NCI-H1930 (cell line): ENCODE measurements at places on chromosomes 12 and 14.
A peak's percentile ranks its signal among the peaks of the same experiment; 100 is the strongest.

GRCh38 chr12:116365114-116365513, 87.6 kb upstream of the MED13L start:
- no peak for DNase-seq

DNA sequence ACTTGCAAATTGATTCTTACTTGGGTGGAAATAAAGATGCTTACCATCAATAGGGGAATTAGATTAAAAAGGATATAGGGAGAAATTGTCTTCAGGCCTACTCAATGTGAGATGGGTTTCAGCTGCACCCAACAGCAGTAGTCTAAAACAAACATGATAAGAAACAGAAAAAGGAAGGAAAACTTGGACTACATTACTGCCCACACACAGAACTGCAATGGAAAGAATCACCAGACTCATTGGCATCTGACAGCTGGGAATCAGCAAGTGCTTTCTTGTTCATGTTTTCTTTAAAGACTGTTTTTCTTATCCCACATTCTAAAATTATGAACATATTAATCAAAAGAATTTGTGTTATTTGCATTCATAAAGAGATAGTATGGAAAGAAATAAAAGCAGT, 144.2 kb downstream of the LRIG3 start:
- DNase-seq = no peak

DNA sequence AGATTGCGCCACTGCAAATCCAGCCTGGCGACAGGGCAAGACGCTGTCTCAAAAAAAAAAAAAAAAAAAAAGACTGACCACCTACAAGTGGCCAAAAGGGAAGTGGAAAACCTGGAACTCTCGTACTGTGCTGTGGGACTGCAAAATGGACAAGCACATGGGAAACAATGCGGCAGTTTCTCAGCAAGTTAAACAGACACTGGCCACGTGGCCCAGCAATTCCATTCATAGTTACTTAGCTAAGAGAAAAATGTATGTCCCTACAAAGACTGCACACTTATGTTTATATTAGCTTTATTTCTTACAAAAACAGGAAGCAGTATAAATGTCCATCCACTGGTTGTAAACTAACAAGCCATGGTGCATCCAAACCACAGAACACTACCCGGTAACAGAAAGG, 5.6 kb downstream of the CHFR start:
- DNase-seq = no peak

DNA sequence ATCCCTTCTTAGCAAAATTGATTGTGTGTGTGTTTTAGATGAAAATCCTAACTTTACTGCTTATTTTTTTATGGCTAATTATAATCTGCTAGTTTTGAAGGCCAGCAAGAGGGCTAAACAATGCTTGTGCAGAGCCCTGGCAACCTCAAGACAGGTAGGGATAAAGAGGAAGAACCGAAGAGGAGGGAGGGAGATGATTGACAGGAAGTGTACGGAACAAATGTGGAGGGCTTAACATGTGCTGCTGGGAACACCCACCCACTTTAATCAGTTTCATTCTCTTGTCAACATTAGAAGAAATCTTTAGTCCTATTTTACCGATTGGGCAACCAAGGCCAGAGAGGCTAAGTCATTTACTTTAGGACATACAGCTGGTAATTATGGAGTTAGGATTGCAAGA, 1.4 kb upstream of the WSCD2 start:
- DNase-seq = no peak

DNA sequence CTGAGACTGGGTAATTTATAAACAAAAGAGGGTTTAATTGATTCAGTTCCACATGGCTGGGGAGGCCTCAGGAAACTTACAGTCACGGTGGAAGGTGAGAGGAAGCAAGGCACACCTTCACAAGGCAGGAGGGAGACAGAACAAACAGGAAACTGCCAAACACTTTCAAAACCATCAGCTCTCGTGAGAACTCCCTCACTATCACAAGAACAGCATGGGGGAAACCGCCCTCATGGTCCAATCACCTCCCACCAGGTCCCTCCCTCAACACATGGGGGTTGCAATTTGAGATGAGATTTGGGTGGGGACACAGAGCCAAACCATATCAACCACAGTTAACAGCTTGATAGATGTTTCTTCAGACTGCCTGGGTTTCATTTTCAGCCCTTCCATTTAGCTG, 6.2 kb upstream of the GNPNAT1 start:
- no peak for DNase-seq

DNA sequence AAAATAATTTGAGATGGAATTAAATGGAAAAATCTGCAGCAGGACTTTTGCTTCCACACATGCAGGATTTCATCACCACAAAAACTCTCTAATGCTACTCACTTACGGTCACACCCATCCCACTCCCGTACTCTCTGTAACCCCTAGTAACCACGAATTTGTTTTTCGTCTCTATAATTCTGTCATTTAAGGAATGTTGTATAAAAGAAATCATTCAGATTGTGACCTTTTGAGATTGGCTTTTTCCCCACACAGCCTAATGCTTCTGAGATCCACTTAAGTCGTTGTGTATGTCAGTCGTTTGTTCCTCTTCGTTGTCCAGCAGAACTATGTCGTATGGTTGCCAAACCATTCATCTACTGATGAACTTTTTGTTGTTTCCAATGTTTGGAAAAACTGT, 19.8 kb upstream of the PZP start:
- no peak for DNase-seq

DNA sequence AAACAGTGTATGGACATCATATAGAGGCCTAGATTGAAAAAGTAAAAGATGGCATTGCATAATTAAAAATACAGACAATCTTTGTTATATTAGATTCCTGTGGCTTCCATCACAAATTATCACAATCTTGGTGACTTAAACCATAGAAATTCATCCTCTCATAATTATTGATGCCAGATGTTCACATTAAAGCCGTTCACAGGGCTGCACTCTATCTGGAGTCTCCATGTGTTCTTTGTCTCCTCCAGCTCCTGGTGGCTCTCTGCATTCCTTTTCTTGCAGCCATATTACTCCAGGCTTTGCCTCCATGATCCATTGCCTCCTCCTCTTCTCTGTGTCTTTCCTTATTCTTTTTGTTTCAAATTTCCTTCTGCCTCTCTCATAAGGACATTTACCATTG, 875.7 kb upstream of the USP15 start:
- no peak for DNase-seq

- DNase-seq = peak; percentile 40
Measured at GRCh38 chr12:122366685-122367475, 55.6 kb downstream of the CLIP1 start.

DNA sequence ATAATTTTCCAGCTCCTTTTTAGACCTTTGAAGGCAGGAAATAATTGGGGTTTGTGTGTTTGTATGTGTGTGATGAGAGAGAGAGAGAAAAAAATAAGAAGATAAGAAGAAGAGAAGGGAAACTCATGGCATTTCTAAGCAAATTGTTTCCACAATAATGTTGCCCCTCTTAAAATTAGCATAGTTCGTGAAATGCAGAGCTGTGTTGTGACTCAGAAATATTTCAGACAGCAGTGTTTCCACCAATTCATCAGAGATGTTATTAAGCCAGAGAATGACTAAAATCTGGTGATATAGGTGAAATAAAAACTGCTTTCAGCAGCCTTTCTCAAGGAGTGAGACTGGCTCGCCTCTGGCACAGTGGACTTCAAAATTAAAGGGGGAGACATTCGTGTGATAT, 65.9 kb upstream of the ARHGAP5 start:
- DNase-seq = no peak

DNA sequence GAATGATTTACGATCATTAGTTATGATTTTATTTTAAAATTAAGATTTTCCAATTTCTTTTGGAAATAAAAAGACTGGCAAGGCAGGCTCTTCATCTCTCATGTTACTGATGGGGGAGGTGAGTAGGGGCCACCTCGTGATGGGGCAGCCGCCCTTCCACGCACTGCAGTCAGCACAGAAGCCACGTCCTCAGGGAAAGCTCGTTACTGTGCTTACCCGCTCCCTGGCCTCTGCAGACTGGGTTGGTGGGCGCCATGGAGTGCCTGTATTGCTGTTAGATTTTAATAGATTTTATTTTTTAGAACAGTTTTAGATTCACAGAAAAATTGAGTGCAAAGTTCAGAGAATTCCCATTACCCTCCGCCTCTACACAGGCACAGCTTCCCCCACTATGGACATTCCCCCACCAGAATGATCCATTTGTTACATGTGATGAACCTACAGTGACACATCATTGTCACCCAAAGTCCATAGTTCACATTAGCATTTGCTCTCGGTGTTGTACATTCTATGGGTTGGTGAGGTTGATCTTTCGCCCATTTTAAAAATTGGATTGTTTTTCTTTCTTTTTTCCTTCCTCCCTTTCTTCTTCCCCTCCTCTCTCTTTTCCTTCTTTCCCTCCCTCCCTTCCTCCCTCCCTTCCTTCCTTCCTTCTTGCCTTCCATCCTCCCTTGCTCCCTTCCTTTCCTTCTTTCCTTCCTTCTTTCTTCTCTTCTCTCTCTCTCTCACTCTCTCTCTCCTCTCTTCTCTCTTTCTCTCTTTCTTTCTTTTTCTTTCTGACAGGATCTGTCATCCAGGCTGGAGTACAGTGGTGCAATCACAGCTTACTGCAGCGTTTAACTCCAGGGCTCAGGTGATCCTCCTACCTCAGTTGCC, 30.7 kb downstream of the ADGRD1 start:
- DNase-seq = no peak

DNA sequence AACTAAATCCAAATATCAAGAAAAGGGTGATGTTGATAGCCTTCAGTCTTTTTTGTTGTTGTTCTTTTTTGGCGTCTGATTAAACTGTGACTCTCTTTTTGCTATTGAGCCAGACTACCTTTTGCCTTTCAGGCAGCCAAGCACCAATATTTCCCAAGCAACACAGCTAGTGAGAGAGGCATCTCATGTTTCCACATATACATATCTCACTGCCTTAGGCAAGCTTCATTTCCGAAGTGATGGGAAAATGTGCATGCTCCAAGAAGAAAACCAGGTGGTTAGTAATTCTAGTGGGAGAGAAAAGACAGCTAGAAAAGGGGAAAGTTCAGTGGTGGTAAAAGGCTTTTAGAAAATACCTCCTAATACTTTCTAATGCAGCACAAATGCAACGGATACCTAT, 277.7 kb downstream of the TMTC2 start:
- DNase-seq = no peak

DNA sequence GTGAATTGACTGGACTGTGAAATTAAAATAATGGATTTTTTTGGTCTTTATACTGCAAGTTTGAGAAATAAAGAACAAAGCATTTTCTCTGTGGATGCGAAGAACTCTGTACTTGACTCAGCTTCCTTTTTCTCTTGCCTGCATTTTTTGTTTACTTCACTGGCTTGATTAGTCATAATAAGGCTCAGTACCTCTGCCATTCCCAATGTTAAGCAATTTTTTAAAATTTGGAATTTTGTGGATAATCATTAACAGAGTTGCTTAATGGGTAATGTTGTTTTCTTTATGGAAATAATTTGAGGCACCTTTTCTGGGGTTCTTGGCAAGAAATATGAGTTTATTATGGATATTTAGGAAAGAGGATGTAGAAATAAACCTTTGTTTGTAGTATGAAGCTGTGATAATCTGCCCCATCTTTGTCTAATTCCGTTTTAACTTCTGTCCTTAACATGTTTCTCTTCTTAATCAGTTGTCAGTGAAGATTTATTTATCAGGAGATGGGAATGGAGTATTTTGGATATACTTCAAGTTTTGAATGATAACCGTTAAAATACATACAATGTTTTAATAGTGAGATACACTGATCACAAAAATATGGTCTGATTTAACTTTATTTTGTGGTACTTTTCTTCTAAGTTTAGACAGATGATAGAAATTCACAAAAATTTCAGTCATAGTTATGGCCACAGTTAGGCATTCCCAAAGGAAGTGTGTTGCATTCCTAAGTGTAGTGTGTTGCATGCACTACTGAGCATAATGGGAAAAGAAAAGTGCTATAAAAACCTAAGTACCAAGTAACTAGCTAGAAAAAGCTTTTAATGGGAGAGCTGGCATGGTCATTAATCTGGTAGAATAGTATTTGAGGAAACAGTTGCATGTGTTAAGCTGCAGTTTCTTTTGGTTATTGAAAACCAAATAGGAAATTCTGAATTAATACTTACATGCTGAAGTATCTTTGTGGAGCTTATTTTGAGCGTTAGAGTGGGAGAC, 27.7 kb downstream of the WNK1 start:
- no peak for DNase-seq

DNA sequence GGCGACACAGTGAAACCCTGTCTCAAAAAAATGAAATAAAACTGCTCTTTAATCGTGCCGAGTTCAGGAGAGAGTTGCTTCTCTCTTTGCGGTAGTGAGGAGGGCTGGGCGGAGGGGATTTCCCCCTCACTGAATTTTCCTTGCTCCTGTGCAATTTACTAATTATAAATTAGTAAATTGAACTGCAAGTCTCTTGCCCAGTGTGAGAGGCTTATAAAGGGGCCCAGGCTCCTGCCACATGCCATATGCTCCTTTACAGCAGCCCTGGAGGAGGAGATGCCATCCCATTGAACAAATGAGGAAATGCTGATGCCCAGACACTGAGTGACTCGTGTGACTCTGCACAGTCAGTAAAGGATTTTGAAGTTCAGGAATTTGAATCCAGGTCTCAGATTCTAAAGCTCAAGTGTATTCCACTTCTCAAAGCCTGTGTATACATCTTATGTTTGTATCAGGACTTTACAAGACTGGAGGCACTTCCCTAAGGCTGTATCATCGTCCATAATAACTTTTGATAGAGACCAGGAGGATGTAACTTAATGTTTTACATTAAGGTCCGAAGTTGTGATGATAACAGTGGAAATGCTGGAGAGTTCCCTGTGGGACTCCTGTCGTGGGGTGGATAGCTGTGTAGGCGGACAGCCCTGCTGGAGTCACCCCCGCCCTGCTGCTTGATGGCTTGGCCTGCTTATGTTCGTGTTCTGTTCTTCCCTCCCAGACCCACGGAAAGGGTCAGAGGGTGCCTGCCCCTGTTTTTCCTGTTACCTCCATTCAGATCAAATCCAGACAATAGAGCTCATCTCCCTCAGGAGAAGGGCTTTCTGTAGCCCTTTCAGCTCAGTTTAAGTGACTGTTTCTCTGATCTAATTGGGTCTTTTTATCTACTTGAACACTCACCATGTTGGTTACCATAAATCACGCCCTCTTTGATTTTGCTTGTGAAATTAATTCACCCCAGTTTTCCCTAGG, 13.9 kb downstream of the PELI2 start:
- no peak for DNase-seq

DNA sequence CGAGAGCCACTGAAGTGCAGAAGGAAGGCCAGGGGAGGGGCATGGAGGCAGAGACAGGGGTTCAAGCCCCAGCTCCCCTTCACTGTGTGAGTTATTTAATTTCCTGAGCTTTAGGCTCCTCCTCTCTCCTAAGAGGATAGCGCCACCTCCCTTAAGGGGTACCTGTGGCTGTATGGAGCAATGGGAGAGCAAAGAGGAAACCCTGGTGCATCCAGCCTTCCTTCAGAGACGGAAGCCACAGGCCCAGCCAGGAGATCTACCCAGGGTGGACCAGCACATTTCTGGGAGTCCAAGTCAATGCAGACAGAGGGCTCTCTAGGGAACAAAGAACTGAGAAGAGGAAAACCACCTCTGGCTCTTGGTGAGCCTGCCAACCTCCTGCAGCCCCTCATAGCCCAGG, 90.3 kb downstream of the ZFP36L1 start:
- no peak for DNase-seq
